NCI-H748 treated with DMSO at 0.1 percent for 48 hours (cell line): ENCODE measurements at places on chromosomes 3 and 15.

DNA sequence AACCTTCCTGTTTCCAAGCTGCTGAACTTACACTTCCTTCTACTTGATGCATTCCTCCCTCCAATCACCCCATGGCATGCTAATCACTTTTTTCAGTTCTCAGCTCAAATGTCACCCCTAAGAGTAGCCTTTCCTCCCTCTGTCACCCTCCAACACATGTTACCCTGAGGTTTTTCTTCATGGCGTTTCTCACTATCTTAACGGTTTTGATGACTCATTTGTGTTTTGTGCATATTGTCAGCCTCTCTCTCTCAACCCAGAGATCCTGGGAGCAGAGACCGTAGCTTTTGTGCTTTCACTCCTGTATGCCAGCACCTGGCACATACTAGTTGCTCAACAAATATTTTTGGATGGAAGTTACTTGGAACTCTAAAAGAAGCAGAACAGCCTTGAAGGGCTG lies 24.5 kb downstream of the LRRC3B start:
- DNase-seq = no peak

GRCh38 chr3:86228101-86228500 lies 762.8 kb downstream of the VGLL3 start:
- DNase-seq = no peak

- no peak for DNase-seq
These were observed 78.8 kb upstream of the BOC start for GRCh38 chr3:113132571-113132996.

- DNase-seq = peak; percentile 89
These were observed at the start of gene DNAH12 for GRCh38 chr3:57544181-57545125. Gene DNAH12, minus strand, starts transcription at chr3:57544344. Its CDS starts 1,474 bp downstream, at chr3:57542870.

GRCh38 chr3:38371541-38372213 lies 25.1 kb downstream of the XYLB start:
- DNase-seq = no peak

DNA sequence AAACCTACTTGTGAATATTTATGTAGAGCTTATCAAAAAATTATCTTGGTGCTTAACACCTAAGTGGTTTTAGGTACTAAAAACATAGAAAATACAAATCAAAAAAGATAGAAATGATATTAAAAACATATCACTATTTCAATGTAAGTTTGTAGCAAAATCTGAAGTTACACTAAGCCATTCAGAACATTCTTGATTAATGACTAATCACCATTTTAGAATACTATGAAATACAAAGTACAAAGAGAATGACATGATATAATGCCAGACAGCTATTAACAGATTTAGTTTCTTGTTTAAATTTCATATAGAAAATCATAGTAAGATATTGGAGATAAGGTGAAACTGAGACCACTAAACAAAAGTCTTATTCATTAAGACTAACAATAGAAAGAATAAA lies 169.7 kb upstream of the AGTR1 start:
- DNase-seq = no peak

GRCh38 chr3:138458774-138459499 lies 24.5 kb downstream of the ESYT3 start:
- DNase-seq = no peak
